ENCODE measurements at places on chromosomes 5 and 9.
A peak's percentile ranks its signal among the peaks of the same experiment; 100 is the strongest.

GRCh38 chr9:18357321-18357720 lies 116.6 kb upstream of the ADAMTSL1 start:
- DNase-seq: no peak

DNA sequence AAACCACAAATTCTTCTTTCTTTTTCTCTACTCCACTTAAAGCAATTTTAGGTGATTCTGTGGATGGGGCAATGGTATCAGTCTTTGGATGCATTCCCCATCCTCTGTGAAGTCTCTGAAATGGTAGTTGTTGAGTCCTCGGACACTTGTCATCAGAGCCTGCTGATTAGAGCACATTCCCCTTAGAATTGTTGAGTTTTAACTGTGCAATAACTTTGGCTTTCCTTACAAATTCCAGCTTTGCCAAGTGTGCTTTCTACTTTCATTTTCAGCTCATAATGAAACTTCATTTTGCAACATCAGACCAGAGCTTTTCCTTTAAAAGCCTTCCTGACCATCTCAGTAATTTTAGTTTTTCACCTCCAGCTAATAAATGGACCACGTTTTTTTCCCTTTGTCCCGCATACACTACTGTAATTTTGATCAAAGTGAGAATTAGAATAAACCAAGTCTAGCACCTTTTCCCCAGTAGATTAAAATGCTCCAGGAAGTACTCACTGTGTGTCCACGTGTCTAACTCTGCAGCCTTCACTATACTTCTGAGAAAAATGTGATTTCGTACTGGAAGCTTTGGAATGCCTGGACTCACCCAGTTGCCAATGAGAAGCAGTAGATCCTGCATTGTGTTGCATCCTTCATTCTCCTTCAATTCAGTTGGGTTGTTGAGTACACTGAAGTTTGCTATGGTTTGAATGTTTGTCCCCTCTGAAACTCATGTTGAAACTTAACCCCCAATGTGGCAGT lies 135.6 kb downstream of the NTRK2 start:
- DNase-seq: no peak

DNA sequence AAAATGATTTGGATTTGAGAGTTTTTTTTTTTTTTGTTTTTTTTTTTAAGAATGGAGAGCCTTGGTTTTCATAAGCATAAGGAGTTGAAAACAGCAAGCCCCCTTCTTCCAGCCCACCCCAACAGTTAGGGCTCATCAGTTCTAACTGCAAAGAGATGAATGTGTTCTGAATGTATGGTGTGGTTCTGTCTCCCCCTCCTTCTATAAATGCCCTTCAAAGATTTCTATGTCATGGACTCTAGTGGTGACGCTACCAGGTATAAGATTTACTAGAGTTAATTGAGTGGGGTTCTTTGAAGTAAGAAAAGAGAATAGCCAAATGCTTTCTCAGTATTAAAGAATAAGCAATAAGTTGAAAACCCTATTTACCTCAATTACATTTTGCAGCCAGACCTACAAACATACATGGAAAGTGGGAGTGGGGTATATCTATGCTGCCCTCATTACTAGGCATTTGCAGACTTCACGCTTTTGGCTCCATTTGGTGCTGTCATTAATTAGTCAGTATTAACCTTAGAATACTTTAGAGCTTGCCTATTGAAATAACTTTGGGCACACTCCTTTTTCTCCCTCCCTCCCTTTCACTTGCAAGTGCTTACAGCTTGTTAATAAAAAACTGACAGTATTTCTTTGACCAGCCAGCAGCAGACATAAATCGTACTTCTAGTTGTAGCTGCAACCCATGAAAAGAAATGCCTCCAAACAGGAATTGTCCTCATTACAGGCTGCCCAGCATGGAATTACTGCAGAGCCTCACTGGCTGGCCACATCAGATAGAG lies 667.2 kb upstream of the ZNF608 start:
- no peak for DNase-seq

DNA sequence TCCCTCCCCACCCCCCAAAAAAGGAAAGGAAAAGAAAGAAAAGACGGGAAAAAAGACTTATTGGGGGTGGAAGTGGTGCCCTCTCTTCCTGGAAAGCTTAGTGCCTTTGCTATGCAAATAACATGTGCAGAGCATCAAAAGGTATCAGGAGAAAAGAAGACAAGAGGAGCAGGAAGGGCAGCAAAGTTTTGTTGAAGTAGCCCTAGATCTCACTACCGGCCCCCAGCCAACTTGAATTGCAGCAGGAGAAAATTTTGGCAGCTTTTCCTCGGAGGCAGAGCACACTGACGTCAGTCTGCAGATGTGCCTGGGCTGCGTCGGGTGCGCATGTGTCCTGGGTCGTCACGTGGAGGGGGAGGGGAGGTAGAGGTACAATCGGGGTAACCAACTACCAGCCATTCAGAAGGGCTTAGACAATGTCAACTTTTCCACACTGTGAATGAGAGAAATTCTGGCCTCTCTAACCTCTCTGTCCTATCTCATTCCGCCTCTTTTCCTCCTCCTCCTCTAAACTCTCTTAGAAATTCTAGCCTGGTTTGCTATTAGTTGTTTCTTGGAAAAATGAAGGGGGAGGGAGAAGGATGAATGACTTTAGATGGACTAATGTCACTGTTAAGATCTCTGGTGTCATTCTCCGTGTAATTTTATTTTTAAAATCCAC lies at the start of gene ADAMTS6:
Gene ADAMTS6 (minus strand): TSS at position 286 of the 661 bp plus-strand sequence. CDS start 8,247 bp downstream, outside the sequence.
- peak; percentile 83 for DNase-seq

DNA sequence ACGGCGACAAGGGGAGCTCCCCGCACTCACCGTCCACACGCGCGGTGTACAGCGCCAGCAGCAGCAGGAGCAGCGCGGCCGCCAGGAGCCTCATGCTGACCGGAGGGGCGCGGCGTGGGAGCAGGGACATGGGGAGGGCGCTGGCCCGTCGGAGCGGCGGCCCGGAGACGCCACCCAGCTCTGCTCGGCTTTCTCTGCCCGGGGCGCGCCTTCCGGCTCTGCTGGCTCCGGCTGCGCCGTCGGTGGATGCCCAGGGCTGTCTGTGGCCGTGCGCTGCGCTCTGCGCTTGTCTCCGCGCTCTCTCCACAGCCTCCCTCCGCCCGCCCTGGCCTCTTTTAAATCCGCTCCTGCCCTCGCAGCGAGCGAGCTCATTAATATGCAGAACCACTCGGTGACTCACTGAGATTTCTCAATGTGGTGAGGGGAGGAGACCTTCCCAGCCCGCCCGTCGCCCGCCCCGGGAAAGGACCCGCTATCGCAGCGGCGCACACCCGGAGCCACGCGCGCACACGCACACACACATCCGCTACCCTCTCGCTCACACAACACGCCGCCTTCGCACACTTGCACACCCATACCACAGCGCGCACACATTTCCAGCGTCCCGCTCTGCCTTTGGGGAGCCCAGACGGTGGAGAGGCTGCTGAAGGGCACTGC lies at the start of gene CXCL14:
Gene CXCL14 (minus strand): TSS at position 307 of the 657 bp plus-strand sequence. CDS start 213 bp downstream, at position 94.
- DNase-seq: peak; percentile 89

DNA sequence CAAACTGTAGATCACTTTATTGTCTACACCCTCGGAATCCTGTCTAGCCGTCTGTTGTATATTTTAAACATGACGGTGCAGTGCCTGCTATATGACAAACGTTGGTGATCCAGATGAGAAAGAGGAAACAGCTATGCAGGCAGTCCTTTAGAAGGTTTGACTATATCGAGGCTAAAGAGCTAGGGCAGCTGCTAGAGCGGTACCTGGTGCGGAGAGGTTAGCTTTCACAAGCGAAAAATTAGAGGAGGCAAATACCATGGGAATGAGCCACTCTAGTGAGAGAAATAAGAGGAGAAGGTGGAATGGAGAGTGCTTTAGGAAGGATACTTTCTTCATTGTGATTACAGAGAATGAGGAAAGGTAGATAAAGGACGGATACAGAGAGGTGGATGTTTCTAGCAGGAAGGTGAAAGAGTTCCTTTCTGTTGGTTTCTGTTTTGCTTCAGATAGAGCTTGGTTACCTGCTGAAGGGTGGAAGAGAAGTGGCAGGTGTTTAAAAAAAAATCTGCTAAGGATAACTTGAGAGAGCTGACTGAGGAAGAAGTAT lies 959 bp upstream of the FBXL17 start:
- peak; percentile 63 for DNase-seq

- DNase-seq: no peak
These were observed 26.4 kb downstream of the ANXA6 start for GRCh38 chr5:151130922-151131891.

Measured in common myeloid progenitor, CD34-positive (primary cell).